Left lung (tissue), 14 donors: ENCODE measurements at places on chromosomes 13 and 19. TPM values are rescaled to one million over a fixed set of nuclear protein-coding genes. Genes with fewer than 3 reads are reported as not detected.

The PDE4A gene
- 21.6 TPM for total RNA-seq

The ZNF677 gene
- 13.8 TPM for total RNA-seq

The C1QTNF9 gene
- total RNA-seq: not detected

DNA sequence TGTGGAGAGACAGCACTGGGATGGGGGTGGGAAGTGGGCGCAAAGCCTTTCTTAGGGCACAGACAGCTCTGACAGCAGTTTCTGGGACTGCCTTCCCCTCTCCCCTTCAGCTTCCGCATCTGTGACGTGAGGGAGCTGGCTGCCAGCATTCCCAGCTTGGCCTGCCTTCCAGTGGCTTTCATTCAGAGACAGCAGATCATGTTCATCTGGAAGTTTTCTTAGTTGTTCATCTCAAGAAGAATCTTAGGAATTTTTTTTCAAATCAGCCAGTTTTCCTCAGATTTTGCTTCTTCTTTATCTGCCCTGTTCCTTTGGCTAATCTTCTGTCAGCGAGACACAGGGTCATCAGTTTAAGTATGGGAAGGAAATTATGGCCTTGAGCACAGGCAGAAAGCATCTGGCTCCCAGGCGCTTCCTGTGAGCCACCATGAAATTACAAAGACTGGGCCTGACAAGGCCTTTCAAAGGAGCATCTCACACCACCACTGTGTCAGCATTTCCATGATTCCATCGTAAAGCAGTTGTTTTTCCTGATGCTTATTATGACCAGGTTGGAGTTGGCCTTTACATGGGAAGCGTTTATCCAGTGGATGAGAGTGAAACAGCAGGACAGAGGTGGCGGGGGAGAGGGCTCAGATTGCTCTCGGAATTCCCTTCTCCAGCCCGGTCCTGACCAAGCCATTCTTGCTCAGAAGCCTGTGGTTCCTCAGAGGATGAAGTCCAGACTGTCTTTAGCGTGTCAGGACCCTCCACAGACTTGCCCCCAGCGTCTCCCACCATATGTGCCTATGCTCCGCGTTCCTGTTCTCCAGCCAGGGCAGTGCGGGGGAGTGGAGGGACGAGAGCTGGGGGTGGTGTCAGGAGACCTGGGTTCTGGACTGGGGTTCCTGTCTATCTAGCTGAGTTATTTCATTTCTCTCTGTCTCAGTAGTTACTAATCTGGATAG, 43.6 kb downstream of the ARHGAP35 start:
- no peak for DNase-seq

DNA sequence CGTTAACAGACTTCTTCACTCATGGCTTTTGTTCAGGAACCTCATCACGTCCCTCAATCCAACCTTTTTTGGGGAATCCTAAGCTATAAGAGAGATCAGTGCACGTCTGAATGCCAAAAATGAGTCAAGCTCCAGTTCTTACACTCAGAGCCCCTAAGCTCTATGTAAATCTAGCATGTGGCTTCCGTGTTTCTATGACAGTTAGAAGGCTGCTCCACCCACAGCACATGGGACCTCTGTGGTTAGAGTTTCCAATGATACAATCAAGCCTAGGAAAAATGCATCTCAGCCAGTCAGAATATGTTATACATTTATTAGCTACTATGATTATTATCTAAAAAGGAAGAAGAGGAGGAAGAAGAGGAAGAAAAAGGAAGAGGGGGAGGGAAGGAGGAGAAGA, 135.9 kb downstream of the ENOX1 start:
- DNase-seq: no peak

The S1PR4 gene
- 9.3 TPM for total RNA-seq

DNA sequence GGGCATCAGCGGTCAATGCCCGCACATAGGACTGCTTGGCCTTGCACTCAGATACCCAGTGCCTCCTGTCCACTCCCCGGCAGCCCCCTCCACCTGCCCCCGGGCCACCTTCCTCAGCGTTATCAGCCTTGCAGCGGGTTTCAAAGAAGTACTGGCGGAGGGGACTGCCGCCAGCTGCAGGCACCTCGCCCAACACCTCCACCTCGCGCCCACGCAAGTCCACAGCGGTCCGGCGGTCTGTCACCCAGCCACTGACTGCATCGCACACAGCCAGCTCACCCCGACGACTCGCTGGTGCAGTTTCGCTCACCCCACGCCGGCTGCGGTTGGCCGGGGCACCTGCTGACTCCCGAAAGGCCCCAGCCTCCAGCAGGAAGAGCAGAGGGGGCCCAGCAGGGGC, 3.2 kb downstream of the NTF4 start:
- no peak for DNase-seq

The LGALS14 gene
- total RNA-seq: not detected

DNA sequence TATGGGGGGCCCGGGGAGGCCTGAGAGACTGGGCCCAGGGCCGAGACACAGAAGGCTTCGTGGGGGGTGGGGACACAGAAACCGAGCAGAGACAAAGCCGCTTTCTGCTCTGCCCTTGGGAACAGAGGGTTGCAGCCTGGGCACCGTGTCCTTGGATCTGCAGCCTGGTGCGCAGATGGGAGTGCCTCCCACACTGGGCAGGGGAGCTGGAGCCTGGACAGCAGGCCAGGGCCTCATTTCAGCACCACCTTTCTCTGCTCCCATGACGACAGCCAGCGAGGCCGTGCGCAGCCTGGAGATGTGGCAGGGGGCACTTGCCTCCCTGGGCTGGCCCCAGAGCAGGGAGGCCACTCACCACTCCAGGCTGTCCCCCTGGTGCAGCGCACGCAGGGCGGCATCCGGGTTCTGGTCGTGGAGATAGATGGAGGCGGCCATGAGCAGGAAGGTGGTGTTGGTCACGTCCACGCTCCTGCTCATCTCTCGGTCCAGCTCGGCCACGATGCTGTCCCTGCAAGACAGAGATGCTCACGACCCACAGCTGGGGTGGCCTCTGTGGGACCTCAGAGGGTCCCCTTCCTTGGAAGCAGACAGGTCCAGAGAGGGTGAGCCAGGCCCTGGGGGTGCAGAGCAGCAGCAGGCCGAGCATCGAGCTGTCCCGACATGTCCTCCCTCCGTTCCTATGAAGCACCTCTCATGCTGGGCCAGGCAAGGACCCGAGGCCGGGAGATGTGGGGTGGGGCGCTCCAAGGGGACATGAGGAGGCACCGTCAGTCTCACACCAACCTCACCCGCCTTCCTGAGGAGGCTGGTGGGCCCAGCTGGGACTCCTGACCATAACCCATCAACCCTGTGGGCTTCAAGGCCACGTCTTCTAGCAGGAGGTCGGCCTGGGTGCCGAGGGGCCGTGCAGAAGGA, 10.9 kb upstream of the CERS1 start:
- no peak for DNase-seq

GRCh38 chr13:91199866-91200265, 147.6 kb upstream of the MIR17HG start:
- no peak for DNase-seq

The TARM1 gene
- not detected for total RNA-seq

DNA sequence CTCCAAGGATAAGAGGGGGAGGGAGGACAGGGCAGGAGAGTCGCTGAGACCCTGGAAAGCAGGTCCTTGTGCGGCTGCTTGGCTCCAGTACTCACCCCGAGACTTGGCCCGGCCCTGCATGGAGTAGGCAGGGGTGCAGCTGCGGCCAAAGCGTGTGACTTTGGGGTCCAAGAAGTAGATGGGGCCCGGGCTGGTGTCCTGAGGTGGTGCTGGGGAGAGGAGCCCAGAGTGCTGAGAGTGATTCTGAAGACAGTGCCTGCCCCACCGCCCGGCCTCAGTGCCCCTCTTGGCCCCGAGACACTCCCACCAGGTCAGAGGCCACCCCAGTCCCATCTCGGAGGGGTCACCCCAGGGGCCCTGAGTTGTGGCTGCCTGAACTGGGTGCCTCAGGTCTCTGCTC, 6.7 kb upstream of the SHC2 start:
- no peak for DNase-seq

The APLP1 gene
- 8.6 TPM for total RNA-seq

DNA sequence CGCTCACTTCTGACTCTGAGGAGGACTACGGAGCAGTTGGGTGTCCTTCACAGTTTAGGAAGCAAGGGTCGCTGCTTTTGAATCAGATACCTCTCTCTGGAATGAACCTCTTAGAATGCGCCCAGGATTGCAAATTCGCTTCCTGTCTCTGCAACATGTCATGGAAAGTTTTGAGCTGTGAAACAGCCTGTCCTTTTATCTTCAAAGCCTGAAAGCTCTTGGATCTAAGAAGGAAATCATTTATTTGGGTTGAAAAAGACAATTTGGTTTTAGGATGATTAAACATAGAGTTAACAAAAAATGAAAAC, 134.1 kb downstream of the KATNAL1 start:
- no peak for DNase-seq

- DNase-seq: no peak
Measured at GRCh38 chr19:47352095-47352494, 3.0 kb downstream of the DHX34 start.

DNA sequence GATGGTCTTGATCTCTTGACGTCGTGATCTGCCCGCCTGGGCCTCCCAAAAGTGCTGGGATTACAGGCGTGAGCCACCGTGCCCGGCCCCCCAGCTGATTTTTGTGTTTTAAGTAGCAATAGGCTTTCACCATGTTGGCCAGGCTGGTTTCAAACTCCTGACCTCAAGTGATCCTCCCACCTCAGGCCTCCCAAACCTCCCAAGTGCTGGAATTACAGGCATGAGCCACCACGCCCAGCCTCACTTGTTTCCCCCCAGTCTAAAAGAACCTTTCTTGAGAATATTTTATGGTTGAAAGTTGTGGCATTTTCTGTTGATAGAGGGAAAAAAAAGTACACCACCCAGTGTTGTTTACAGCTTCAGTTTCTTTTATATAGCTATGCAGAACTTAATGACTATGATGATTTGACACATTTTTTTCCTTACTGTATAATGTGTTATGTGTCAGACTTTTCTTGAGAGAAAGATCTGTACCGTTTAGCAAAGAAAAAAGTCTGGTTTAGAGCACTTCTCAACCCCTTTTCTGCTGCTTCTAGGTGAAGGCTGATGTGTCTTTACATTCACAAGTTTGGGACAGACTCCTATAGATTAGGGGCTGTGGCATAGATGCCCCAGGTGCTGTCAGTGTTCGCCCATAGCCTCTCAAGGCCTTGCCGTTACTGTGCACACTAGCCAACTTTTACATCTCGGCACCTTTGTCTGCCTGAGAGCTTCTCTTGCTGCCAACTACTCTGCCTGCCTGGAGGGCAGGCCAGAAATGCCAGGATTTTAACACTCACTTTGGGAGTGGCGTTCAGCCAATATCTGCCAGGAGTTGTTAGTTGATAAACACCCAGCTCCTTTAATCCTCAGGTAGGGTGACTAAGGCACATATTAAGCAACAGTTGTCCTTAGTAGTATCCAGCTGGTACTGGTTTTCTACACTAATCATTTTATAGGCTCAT, 33.0 kb downstream of the KCTD4 start:
- peak; percentile 16 for DNase-seq

The ZNF66 gene
- total RNA-seq: 3.6 TPM

- DNase-seq: no peak
Measured at GRCh38 chr19:35000338-35000646, 169 bp downstream of the GRAMD1A start.

DNA sequence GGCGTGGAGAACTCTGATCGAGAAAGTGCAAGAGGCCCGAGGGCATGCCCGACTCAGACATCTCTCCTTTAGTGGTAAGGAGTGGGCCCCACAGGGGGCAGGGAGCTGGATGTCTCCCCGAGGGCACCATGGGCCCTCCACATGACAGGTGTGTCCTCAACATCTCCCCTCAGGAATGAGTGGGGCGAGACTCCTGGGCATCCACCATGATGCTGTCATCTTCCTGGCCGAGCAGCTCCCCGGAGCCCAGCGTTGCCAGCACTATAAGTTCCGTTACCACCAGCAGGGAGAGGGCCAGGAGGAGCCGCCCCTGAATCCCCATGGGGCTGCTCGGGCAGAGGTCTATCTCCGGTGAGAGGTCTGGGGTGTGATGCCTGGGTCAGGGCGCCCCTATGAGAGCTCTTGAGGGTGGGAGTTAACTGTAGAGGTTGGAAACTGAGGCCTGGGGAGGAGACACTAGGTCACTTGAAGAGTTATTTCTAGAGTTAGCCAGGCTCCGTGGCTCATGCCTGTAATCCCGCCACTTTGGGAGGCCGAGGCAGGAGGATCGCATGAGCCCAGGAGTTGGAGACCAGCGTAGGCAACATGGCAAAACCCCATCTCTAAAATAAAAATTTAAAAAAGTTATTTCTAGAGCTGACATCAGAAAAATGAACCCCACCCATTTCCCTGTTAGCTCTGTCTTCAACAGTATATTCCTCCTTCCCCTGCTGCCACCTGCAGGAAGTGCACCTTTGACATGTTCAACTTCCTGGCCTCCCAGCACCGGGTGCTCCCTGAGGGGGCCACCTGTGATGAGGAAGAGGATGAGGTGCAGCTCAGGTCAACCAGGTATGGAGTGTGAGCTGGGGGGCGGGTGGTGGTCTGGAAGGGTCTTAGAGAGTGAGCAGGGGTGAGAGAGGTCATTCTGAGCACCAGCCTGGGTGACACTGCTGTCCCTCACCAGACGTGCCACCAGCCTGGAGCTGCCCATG, 5.1 kb downstream of the IGFLR1 start:
- DNase-seq: no peak

The SIGLEC8 gene
- total RNA-seq: 0.99 TPM

- no peak for DNase-seq
Measured at GRCh38 chr13:109756778-109757177, 29.6 kb downstream of the IRS2 start.

- DNase-seq: no peak
Measured at GRCh38 chr13:33541456-33541855, 255.9 kb upstream of the STARD13 start.

The SDHAF1 gene
- 14.0 TPM for total RNA-seq

- no peak for DNase-seq
Measured at GRCh38 chr13:34153428-34154180, 335.7 kb downstream of the RFC3 start.

- DNase-seq: peak; percentile 62
Measured at GRCh38 chr13:98761126-98761985, 8.9 kb upstream of the SLC15A1 start.

DNA sequence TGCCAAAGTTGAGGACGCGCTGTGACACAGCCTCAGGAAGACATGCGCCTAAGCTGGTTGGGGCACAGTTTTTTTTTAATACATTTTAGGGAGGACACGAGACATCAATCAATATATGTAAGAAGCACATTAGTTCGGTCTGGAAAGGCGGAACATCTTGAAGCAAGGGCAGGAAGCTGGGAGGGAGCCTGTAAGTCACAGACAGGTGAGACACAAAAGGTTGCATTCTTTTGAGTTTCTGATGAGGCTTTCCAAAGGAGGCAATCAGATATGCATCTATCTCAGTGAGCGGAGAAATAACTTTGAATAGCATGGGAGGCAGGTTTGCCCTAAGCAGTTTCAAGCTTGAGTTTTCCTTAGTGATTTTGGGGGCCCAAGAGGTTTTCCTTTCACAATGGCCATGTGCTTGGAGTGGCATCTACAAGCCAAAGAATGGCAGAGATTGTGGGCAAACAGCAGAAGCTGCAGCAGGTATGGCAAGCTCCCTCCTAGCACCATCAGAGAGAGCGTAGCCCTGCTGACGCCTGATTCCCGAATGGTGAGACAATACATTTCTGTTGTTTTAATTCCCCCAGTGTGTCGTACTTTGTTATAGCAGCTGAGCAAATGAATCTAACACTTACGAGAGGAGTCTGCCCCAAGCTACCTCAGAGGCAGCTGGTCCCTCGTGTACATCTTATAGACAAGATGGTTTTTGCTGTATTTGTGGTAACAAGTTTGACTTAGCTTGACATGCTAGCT, 99.5 kb upstream of the TMTC4 start:
- no peak for DNase-seq
